ENCODE measurements at places on chromosomes 12 and 14.

GRCh38 chr12:108884116-108885012 is 4.5 kb downstream of the DAO start:
- no peak for DNase-seq

- no peak for DNase-seq
These were observed 80.2 kb downstream of the ITPK1 start for GRCh38 chr14:93035585-93035916.

DNA sequence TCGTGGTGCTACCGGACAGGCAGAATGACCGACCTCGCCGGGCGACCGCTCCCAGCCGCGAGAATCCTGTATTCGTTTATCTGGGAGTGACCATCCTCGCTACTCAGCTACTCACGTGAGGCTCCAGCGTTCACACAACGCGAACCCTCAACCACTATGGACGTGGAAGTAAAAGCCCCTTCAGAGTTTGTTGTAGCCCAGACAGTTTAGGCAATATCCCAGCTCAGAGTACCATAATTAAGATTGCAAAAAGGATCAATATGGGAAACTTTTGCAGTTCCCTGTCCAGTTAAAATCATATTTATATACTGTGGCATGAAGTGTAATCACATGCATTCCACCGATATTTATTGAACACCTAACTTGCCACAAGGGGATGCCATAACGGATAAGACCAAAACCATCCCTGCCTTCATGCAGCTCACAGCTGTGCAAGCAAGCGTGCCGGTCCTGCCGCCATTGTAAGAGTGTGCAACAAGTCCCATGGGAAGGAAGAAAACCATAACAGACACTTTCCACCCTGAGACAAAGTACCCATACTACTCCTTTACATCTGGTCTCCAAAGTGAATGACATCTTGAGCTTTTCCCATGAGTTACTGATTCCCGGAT is 938 bp upstream of the MAX start:
- DNase-seq: no peak

- DNase-seq: no peak
These were observed 194.2 kb downstream of the ADGRD1 start for GRCh38 chr12:131147894-131148293.

GRCh38 chr12:132327336-132328171 is 1.8 kb downstream of the GALNT9 start:
- no peak for DNase-seq

DNA sequence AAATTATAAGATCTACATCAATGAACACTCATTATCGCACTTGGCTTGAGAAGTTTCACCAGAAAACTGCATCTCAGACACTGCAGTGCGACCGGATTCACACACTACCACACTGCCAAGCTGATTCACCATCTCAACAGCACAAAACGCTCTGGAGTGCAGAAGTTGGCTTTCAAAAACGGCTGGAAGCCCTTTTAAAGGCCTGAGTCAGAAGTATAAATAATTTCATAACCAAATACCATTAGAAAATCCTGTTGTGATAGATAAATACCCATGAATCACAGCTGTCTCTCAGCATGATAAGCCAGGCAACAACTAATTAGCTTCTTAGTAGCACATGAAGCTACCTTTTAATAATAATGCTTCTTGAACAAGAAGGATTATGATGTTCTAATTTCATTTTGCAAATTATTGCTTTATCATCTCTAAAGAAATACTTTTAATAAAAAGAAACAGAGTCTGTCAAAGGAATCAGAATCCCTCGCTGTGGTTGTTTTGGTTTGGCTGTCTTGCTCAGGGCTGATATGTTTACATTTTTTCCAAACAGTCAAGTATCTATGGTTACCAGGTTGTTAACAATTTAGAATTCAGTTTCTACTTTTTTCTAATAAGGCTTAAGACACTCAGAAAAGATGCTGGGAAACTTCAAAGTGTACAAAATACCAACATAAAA is 51.2 kb downstream of the SLC2A13 start:
- DNase-seq: no peak

- no peak for DNase-seq
These were observed 52.7 kb downstream of the SMOC1 start for GRCh38 chr14:69931960-69932359.

GRCh38 chr12:11500861-11501230 is 105.5 kb upstream of the PRB2 start:
- no peak for DNase-seq

GRCh38 chr12:14984036-14984435 is 11.2 kb downstream of the PDE6H start:
- DNase-seq: no peak

- DNase-seq: no peak
These were observed 3.2 kb downstream of the CRIP2 start for GRCh38 chr14:105477660-105478397.

DNA sequence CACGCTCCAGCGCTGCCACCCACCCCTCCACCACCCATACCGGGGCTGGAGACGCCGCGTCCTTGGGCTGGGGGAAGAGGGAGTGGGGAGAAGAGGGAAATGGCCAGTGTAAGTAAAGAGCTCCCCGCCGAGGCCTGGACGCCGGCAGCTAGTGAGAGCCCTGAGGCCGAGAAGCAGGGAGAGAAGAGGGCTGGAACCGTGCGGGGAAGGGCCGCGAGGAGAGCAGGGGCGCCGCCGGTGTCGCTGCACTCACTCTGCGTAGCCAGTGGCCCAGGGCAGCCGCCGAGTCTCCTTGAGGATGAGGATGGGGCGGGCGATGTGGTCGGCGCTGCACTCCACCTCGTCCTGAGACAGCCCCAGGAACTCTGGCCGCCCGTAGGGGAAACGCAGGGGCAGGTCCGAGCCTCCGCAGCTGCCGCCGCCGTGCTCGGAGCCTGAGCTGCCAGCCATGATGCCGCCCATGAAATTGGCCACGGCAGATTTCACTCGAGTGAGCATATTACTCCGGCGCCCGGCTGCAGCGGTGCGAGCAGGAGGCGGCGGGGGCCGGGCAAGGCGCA is 631 bp downstream of the PPM1H start:
- no peak for DNase-seq

DNA sequence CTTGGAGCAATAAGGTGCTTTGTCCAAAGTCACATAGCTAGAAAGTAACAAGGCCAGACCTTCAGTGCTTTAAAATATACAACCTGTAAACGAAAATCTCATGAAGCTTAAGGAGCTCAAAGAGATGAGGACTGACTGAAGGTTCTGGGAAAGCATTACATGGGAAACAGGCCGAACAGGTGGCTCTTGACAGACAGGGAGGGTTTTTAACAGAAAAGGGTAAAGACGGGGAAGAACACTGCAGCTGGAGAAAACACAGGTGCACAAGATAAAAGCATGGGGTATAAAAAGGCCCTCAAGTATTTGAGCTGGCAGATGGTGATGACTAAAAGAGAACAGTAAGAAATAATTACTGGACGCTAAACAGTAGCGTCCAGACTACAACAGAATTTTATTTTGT is 257.2 kb downstream of the NELL2 start:
- no peak for DNase-seq

- DNase-seq: no peak
These were observed 10.3 kb upstream of the SLC6A13 start for GRCh38 chr12:272942-273341.

DNA sequence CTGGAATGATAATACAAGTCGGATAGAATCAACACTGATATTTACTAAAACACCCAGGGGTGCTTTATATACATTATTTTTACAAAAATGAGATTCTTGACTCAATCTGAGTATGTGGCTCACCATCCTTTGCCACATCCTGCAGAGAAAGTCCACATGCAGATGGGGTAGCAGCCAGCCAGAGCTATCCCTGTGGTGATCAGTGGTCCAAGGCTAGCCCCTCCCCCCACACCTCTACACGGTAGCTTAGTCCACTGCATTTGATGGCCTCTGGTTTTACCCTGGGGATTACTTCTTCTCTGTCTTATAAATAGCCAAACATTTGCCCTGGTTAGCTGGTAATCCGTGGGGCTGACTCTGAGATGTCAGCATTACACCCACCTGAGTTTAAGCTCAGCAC is 28.1 kb upstream of the TTC7B start:
- DNase-seq: no peak

DNA sequence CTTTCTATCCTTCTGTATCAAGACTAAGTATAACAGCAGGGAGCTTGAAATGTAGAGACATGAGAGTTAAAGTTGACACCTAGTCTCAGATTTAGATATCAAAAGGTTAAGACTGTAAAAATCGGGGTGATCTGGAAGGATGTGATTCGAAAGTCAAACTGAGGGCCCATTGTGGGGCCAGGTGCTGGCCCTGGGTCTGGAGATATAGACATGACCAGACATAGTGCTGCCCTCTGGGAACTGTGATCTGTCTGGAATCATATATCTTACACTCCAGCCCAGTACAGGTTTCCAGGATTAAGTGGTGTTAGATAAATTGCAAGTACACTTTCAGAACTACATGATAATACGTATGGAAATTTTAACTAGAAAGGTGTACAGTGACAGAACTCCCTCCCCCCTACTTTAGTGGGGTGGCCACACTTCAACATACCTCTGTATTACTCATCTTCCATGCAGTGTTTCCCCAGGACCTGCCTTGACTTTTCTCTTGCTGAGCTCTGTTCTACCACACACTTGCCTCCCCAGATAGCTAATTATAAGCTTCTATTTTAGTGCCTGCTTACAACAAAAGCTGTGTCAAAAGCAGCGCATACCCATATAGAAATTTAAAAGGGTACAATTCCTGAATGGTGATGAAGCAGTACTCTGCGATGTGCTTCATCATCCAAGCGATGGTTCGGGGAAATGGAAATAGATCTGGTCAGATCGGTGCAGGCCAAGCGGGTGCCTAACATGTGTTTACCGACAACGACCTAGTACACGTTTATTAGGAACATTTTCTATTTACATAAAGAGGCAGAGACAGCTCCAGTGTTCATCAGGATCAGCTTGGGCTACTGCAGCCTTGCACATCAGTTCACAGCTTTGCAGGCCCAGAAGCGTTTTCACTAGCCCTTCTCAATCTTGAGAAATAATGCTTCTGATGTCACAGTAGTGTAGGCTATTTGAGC is 68.7 kb downstream of the ARF6 start:
- no peak for DNase-seq

- no peak for DNase-seq
These were observed 24.2 kb downstream of the SMUG1 start for GRCh38 chr12:54164387-54165145.
